ENCODE measurements at places on chromosomes 6 and 20. TPM values are rescaled to one million over a fixed set of nuclear protein-coding genes. Genes with fewer than 3 reads are reported as not detected.
A peak's percentile ranks its signal among the peaks of the same experiment; 100 is the strongest.

The KIAA0408 gene
- 1.4 TPM for total RNA-seq

The TDRD6 gene
- total RNA-seq: not detected

The AKAP7 gene
- 11.5 TPM for total RNA-seq

The TSPO2 gene
- not detected for total RNA-seq

The CYP39A1 gene
- not detected for total RNA-seq

The SLC22A3 gene
- not detected for total RNA-seq

The ADGRF1 gene
- total RNA-seq: not detected

The TCP11 gene
- not detected for total RNA-seq

DNA sequence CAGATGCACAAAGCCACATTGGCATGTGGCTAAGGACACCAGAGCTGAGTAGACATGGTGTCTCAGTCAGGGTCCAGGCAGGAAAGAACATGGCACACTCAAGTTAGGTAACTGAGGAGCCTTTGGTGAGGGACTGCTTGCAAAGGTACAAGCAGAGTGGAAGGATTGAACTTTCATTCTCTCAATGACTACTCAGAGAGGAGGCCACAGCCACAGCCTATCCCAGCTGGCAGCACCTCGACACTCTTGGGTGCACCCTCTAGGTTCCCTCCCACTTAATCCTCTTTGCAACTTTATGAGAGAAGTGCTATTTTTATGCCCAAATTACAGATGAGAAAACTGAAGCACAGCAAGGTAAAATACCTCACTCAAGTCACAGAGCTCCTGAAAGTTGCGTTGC lies 73.4 kb downstream of the ISM1 start:
- H3K4me3 ChIP-seq: no peak overlapping the region
- DNase-seq: no peak
- H3K27me3 ChIP-seq: no peaks in the 10 kb centered on the region
- H3K4me1 ChIP-seq: no peaks in the 10 kb centered on the region

GRCh38 chr6:107235511-107235910 lies 120.2 kb upstream of the BEND3 start:
- no peaks in the 10 kb centered on the region for H3K4me1 ChIP-seq
- peak; percentile 1 for DNase-seq
- H3K4me3 ChIP-seq: no peak overlapping the region
- no peaks in the 10 kb centered on the region for H3K27me3 ChIP-seq

- peak; percentile 45 for DNase-seq
- no peaks in the 10 kb centered on the region for H3K4me1 ChIP-seq
- no peaks in the 10 kb centered on the region for H3K36me3 ChIP-seq
- H3K27ac ChIP-seq: no peak overlapping the region
- H3K27me3 ChIP-seq: no peaks in the 10 kb centered on the region
Measured at GRCh38 chr6:42045538-42046460, 4.5 kb upstream of the TAF8 start.

DNA sequence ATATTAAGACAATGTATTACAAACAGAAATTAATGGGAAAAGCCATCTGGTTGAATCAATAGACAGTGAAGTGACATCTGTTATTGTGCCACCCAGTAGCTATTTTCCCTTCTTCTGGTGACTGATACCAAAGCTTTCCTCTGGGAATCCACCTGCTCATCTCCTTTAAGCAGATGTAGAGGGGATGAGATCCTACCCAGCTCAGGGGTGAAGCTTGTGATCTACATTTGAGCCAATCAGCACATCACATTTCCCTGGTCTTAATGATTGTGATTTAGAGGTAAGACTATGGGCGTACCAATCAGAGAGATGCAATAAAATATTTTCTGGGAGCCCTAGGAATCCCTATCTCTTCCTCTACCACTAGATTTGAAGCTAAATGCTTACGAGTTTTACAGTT lies 782.9 kb downstream of the PTPRT start:
- no peaks in the 10 kb centered on the region for H3K4me1 ChIP-seq
- H3K27ac ChIP-seq: no peak overlapping the region
- no peak for DNase-seq

DNA sequence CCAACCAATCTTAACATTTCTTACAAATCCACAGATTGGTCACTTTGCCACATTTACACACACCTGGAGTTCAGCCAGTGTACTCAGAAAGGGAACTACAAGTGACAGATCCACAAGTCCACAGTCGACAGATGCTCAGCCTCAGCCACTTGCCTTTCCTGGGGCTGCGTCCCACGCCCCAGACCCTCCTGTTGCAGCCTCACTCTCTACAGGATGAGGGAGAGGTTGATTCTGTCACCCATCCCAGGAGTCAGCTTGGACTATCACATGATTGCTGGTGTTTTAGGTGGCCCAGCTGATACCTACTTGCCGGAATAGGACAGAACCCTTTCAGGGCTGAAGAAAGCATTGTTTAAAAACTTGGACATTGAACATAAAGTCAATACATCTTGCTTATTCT lies 108.8 kb downstream of the FAM120B start:
- H3K36me3 ChIP-seq: no peaks in the 10 kb centered on the region
- no peak overlapping the region for H3K4me3 ChIP-seq
- H3K4me1 ChIP-seq: no peaks in the 10 kb centered on the region
- DNase-seq: no peak

DNA sequence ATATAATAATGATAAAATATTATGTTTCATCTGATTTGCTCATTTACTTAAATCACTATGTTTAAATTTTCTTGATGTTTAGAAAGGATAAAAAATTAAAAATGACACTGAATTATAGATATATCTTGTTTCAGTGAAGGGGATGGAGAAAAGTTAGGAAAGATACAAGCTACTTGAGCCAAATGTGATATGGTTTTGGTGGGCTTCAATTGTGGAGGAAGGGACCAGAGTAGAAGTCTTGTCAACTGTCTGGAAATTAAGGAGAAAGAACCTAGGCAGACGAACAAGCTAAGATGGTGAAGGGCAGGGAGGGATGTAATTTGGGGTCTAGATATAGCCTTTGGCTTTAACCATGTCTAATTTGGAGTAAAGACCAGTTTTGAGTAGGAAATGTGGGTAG lies 186.4 kb upstream of the MMS22L start:
- H3K27ac ChIP-seq: no peak overlapping the region
- no peak for DNase-seq
- no peak overlapping the region for H3K4me3 ChIP-seq
- H3K4me1 ChIP-seq: no peaks in the 10 kb centered on the region
- H3K36me3 ChIP-seq: no peaks in the 10 kb centered on the region
- 0 out of 2 replicates have a peak, but pooled peaks cover 5% of the 10 kb centered on the region for H3K27me3 ChIP-seq

GRCh38 chr20:5146099-5146668 lies 19.4 kb downstream of the CDS2 start:
- H3K4me1 ChIP-seq: no peaks in the 10 kb centered on the region
- no peak overlapping the region for H3K4me3 ChIP-seq
- H3K27me3 ChIP-seq: no peaks in the 10 kb centered on the region
- DNase-seq: no peak

GRCh38 chr6:56293781-56294180 lies 46.4 kb upstream of the COL21A1 start:
- no peaks in the 10 kb centered on the region for H3K36me3 ChIP-seq
- peaks cover 11% of the 10 kb centered on the region for H3K4me1 ChIP-seq
- DNase-seq: no peak
- H3K27me3 ChIP-seq: no peaks in the 10 kb centered on the region

GRCh38 chr20:61807471-61808160 lies 258.1 kb downstream of the TAF4 start:
- no peak for DNase-seq
- H3K27me3 ChIP-seq: peaks cover 38% of the 10 kb centered on the region
- H3K4me3 ChIP-seq: no peak overlapping the region
- no peak overlapping the region for H3K27ac ChIP-seq

- H3K4me1 ChIP-seq: peaks cover 15% of the 10 kb centered on the region
- H3K36me3 ChIP-seq: no peaks in the 10 kb centered on the region
- H3K27me3 ChIP-seq: no peaks in the 10 kb centered on the region
- peak; percentile 75 for DNase-seq
- no peak overlapping the region for H3K27ac ChIP-seq
Measured at GRCh38 chr6:126797981-126798380, 320.5 kb upstream of the RSPO3 start.

DNA sequence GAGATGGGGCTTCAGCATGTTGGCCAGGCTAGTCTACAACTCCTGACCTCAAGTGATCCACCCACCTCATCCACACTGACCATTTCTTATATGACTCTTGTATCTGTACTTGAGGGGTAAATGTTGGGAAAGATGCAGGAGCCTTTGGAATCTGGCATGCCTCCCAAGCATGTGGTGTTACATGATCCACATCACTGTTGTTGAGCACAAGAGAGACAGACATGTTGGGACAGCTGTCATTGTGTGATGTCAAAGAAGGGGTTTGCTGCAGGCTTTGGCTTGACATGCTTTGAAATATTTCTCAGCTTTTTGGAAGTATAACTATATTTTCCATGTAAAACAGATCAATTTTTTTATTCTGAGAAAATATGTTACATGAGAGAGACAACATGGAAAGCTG lies 139.9 kb downstream of the MOXD1 start:
- no peak for DNase-seq
- H3K4me3 ChIP-seq: no peak overlapping the region
- H3K27me3 ChIP-seq: no peaks in the 10 kb centered on the region
- no peak overlapping the region for H3K27ac ChIP-seq
- H3K4me1 ChIP-seq: no peaks in the 10 kb centered on the region
- H3K36me3 ChIP-seq: no peaks in the 10 kb centered on the region

DNA sequence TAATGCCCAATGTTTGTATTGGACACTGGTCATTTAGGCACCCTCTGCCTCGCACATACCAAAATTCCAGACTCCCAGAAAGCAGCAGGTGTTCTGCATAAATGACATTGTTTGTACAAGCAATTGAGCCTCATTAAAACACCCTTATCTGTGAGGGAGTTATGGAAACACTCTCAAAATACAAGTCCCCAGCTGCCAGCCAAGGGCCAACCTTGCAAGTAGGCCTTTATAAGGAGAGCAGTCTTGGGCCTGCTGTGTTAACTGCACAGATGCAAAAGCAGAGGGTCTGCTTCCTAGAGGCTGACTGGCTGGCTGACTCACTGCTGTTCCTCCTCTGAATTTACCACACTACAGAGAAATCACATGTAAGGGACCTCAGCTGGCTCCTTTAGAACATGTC lies 150.4 kb upstream of the HMGN3 start:
- no peaks in the 10 kb centered on the region for H3K36me3 ChIP-seq
- no peaks in the 10 kb centered on the region for H3K4me1 ChIP-seq
- no peak overlapping the region for H3K4me3 ChIP-seq
- H3K27ac ChIP-seq: no peak overlapping the region
- H3K27me3 ChIP-seq: no peaks in the 10 kb centered on the region

DNA sequence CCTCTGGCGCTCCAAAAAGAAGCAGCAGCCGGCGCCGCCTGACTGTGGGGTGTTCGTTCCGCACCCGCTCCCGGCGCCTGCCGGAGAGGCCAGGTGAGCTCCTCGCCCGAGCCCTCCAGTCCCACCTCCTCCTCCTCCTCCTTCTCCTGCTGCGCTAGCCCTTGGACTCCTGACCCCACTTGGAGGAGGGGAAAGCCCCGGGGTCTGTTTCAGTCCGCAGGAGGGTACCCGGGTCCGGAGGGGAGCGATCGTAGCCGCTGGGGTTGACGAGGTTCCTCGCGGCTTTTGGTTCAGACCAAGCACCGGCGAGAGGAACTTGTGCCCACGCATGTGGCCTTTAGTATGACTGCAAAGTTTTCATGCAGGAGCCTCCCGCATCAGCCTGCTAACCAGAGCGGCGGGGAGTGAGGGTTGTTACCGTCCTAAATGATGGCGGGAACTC lies 493 bp downstream of the CRYBG1 start:
- H3K4me3 ChIP-seq: peak overlapping the region; percentile 62
- no peaks in the 10 kb centered on the region for H3K36me3 ChIP-seq
- H3K27me3 ChIP-seq: peaks cover 56% of the 10 kb centered on the region
- H3K4me1 ChIP-seq: peaks cover 3% of the 10 kb centered on the region
- DNase-seq: peak; percentile 34
- H3K27ac ChIP-seq: no peak overlapping the region

GRCh38 chr6:109060571-109060970 lies 34.1 kb downstream of the SESN1 start:
- no peaks in the 10 kb centered on the region for H3K27me3 ChIP-seq
- no peak overlapping the region for H3K27ac ChIP-seq
- peaks cover 34% of the 10 kb centered on the region for H3K4me1 ChIP-seq

DNA sequence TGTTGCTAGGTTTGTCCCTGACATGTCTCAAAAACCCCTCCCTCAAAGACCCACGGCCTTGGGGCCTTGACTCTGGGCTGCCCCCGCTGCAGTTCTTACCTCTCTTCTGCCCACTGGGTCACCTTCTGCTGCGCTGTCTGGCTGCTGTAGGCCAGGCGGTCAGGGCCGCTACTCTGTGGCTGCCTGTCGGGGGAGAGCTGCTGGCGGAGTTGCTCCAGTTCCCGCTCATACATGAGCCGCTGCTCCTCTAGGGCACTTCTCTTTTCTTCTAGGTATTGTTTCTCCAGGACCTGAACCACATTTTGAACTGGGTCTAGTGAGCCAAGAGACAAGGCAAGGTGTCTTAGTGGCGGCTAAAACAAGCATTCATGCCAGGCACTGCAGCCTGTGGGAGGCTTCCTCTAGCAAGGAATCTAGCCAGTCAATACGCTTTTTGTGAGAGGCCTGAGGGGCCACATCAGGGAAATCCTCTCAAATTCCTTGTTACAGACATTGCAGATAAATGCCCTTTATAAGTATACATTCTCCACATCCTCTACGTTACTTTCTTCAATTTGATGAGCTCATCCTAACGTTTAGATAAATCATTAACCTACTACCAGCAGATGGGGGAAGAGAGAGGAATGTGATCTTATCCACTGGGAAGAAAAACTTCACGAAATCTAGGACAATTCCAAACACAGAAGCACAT lies 110.3 kb upstream of the NUP153 start:
- DNase-seq: peak; percentile 23
- H3K4me1 ChIP-seq: no peaks in the 10 kb centered on the region

DNA sequence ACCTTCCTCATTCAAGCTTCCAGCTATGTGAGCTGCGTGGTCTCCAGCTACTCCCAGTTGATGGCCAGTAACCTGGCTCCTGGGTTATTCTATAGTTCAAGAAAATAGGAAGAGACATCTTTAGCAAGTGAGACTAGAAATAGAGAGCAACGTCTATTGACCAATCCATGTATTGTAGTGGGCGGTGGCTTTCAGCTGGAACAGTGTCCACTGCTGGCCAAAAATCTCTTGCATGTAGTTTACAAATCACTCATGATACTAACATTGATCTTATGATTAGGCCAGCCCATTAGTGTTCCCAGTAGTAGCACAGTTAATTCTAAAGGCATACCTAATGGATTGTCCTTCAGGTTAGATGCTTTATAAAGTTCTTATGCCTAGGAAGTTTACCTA lies 58.9 kb upstream of the SCP2D1 start:
- no peak overlapping the region for H3K27ac ChIP-seq
- H3K4me3 ChIP-seq: no peak overlapping the region
- no peaks in the 10 kb centered on the region for H3K4me1 ChIP-seq

- no peak overlapping the region for H3K27ac ChIP-seq
- no peaks in the 10 kb centered on the region for H3K36me3 ChIP-seq
- no peak overlapping the region for H3K4me3 ChIP-seq
- H3K27me3 ChIP-seq: no peaks in the 10 kb centered on the region
- no peak for DNase-seq
Measured at GRCh38 chr6:136439514-136440190, 110.6 kb downstream of the MAP7 start.
